ENCODE measurements at places on chromosomes 3 and 15.

- no peak for DNase-seq
Observed at GRCh38 chr15:90033448-90033847, 32.3 kb downstream of the ZNF710 start.

GRCh38 chr15:59553879-59554735 is 57.5 kb upstream of the GCNT3 start:
- DNase-seq = no peak

GRCh38 chr3:55604402-55604801 is 117.3 kb upstream of the WNT5A start:
- no peak for DNase-seq

DNA sequence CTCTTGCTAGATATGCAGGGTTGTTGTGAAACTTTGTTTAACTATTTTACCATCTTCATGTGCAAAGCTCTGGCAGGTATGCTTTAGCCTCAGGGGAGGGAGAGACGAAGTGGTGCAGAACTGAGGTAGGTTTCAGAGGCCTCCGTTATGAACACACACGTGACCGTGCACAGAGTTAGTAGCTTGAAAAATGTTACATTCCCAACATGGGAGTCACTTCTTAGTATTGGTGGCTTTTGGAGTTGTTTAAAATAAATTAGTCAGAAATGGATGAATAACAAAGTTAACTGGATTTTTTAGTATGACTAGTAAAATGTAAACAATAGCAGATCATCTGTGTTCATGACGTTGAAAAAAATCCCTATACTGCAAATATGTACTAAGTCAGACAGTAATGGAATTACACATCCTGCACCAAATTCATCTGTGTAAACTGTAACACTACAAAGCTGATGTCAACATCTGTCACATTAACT is 279.6 kb downstream of the KLF13 start:
- DNase-seq = no peak

DNA sequence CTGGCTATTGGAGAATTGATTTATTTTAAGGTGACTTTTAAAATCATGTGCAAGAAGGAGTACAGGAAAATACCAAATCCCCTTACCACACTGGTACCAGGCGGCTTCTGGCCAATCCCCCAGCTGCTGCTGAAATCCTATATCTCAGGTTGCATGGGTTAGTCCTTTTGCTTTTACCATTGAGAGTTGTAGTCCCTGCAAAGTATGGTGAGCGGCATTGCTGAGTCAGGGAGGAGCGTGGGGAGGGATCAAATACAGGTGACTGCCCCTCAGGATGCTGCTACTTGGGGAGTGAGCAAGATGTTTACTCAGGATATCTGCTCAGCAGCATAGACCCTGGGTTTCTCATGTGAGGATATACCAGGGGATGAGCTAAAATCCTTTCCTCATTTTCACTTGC is 131.9 kb upstream of the STAC start:
- DNase-seq = no peak

DNA sequence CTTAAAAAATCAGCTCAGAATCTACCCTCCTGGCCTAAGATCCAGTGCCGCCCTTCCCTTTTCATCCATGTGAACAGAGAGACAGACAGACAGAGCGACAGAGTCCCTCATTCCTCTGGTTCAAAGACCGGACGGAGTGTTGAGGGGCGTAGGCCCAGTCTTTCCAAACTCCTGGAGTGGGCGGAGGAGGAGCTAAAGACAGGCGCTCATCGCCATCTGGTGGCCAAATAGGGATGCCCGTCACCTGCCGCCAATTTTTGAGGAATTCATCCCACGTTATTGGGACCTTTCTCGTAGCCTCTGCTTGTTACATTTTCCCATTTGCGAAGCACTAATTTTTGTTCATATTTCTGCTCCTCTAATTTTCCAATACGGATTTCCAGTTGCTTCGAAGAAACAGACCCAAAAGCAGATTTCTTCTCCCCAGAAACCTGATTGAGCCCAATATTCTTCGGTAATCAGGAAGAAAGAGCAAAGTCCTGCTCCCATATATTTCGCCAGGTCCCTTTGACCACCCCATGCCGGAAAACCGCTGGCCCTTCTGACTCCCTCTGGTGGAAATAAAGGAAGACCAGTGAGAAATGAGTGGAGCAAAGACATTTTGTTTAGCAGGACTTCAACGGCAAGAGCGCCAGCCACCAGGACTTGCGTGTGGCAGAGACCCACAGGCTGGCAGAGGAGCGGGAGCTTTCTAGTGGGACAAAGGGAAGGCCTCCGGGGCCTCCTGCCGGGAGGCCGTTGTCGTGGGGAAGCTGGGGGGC is 88.0 kb downstream of the LRRK1 start:
- DNase-seq = peak; percentile 38

GRCh38 chr15:28964098-28964497 is 78.3 kb downstream of the APBA2 start:
- DNase-seq = no peak

GRCh38 chr3:105235221-105235620 is 131.5 kb upstream of the ALCAM start:
- DNase-seq = no peak

DNA sequence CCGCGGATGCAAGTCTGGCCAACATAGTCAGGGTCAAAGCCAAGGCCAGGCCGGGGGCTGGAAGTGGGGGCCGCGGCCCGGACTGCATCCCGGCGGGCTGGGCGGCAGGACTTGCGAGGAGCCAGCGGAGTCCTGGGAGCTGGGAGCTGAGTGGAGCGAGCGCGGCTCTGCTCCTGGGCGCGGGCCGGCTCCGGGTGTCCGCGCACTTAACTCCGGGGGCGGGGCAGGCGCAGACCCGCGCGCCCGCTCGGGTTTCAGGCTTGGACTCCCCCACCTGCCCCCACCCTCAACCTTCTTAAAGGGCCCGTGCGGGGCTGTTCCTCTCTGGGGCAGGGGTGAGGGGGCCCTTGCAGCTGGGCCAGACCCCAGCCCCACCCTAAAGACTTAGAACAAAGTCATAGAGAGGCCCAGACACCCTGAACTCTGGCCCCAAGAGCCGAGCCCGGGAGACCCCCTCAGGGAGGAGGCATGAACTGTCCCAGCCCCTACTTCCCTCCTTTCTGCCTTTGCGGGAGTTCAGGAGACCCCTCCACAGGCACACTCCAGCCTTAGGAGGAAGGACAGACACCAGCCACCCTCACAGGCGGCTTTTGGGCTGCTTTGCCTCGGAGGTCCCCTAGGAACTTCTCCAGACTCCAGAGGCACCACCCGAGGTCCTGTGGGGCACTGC is at the start of gene CSPG4:
Gene CSPG4, minus strand, starts transcription at position 181 of the 670 bp plus-strand sequence. Its CDS starts 93 bp downstream, at position 88.
- no peak for DNase-seq

DNA sequence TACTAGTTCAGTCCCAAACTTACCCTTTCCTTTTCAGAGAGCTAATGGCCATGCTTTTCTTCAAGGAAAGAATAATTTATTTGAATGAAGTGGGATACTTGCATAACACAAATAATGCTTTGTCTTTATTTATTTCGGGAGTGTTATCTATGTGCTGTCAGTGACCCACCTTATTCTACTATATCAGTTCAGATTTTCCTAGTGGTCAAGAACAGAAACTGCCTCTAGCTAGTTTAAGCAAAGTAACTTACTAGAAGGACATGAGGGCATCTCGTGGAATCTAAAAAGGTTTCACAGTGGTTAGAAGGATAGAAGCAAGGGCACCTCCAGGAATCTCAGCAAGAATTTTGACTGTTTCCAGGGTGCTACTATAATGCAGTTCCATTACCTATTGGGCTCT is 3.8 kb upstream of the TIMMDC1 start:
- no peak for DNase-seq

DNA sequence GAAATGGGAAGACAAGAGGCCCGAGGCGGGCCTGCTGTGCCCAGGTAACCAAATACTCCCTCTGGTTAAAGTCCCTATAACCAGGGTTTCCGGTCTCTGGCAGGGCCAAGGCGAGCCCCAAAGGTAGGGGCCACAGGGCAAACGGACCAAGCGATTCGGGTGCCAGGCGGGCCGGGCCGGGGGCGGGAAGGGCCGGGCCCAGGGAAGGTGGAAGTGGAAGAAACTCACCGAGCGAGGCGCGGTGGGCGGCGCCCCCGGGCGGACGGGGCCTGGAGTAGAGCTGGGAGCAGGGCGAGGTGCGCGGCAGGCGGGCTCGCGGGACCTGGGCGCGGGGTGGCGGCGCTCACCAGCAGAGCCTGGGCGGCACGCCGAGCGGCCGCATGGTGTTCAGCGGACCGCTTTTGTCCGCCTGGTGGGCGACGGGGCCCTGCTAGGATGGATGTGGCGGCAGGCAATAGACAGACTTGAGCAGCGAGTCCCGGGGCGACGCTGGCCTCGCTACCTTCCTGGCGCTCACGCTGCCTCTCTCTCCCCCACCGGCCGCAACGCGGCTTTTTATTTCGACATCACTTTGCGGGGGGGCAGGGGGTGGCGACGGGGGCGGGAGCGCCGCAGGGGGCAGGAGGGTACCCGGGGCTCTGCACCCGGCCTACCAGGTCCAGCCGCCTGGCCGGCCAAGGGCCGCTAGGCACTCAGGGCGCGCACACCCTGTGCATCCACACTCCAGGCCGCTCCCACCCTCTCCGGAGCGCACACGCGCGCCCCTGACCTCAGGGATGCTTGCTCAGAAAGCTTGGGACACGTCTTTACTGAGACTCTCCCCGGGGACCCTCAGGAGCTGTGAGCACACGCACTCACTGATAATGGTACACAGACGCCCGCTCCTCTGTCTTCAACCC is at the start of gene GATA2:
Gene GATA2, minus strand, starts transcription at position 531 of the 899 bp plus-strand sequence. CDS start 6,170 bp downstream, outside the sequence.
- DNase-seq = no peak

- peak; percentile 30 for DNase-seq
Observed at GRCh38 chr15:50876989-50877360, 31.5 kb upstream of the AP4E1 start.

GRCh38 chr3:128438488-128439072 is 28.1 kb downstream of the DNAJB8 start:
- DNase-seq = no peak

GRCh38 chr3:152213203-152213602 is 55.5 kb upstream of the MBNL1 start:
- no peak for DNase-seq

GRCh38 chr3:39135170-39135805 is 18.1 kb downstream of the CSRNP1 start:
- DNase-seq = no peak

GRCh38 chr15:40251486-40252140 is 12.8 kb downstream of the PAK6 start:
- DNase-seq = no peak

DNA sequence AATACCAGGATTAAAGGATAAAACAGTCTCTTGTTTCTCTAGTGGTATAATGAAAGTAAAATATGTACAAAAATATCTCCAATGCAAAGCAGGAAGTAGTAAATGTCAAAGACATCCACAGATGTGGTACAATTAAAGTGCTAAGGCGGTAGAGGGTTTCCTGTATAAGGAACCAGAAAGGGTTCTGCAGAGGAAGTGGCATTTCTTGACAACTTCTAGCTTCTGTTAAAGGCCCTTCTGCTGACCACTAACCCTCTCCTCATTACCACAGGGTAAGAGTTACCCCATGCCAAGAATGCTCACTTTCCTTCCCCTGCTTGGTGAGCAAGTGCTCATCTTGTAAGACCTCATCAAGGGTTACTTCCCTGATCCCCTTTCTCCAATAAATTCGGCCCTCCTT is 883.6 kb upstream of the NR2F2 start:
- DNase-seq = no peak

DNA sequence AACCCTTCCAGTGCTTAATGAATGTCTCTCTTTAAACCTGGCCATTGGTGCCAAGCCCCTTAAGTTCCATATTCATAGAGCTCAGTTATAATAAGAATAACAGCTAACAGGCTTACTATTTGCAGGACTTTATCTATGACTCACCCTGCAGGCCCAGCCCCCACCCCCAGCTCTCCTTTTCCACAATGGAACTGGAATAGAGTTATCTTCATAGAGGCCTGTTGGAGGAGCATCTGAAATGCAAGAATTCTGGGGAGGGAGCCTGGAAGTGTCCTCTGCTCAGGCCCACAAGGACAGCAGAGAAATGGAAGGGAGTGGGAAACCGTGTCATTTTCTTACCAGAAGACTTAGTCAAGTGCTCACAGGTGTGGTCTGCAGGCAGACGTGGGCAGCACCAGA is 52.8 kb downstream of the SEMA5B start:
- no peak for DNase-seq

DNA sequence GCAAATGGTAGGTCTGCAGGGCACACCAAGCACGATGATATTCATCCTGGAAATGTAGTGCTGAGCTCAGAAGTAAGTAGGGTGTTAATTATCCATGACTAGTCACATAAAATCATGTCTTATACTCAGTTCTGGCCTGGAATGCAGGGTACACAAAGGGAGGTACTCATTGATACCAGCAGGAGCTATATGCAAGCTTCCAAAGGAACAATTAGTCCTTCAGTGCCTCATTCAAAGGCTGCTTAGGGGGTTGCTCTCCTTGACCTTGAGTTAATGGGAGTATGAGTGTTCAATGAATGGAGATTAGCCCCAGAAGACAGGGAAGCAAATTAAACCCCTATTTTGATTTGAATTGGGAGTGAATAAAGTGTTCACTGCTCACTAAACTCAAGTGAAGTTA is 38.3 kb downstream of the CNTN6 start:
- no peak for DNase-seq

DNA sequence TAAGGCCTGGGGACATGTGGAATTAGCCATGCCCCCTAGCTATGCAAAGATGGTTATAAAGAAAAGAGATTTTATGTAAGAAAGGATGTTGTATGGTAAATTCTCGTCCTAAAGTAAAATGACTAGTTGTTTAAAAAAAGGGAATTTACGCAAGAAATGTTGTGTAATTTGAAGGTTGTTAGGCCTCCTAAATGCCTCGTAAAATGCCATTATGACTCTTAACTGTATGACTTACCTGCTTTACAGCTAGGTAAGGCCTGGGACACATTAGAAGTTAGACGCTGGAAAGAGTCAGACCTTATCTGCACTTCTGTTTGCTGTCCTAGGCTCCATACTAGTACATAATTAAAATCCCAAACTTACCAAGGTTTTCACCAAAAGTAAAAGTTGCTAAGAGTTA is 17.5 kb upstream of the HHATL start:
- no peak for DNase-seq

- DNase-seq = no peak
Observed at GRCh38 chr3:112818289-112818688, 28.4 kb downstream of the CD200R1L start.

DNA sequence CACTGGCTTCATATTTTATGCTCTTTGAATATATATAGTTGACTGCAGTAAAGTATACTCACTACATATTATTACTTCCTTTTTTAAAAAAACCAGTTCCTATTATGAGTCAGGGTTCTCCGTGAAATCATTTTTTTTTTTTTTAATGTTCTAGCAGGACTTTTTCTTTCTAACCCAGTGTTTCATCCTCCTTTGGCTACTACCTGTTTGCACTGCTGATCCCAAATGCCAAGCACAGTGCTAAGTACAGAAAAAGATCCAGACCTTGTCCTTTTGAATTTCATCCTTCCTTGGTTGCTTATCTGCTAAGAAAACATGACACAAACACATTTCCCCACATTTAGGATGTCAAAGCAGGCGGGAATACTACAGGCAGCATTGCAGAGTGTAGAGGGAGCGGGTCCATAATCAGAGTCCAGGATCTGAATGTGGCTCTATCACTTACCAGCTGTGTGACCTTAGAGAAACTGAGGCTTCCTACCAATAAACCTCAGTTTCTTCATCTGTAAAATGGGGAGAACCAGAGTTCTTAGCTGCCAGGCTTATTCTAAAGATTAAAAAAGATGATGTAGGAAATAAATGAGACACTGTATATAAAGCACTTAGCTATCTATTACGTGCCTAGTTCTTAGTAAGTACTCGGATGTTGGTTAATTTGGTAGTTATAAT is 37.2 kb upstream of the ANPEP start:
- DNase-seq = no peak

GRCh38 chr3:48851407-48851806 is 3.7 kb upstream of the PRKAR2A start:
- DNase-seq = no peak
